ENCODE measurements at places on chromosomes 4 and X. TPM values are rescaled to one million over a fixed set of nuclear protein-coding genes. Genes with fewer than 3 reads are reported as not detected.
A peak's percentile ranks its signal among the peaks of the same experiment; 100 is the strongest.

Gene F11
- polyA plus RNA-seq: not detected

Gene ZNF330
- 18.8 TPM for polyA plus RNA-seq

DNA sequence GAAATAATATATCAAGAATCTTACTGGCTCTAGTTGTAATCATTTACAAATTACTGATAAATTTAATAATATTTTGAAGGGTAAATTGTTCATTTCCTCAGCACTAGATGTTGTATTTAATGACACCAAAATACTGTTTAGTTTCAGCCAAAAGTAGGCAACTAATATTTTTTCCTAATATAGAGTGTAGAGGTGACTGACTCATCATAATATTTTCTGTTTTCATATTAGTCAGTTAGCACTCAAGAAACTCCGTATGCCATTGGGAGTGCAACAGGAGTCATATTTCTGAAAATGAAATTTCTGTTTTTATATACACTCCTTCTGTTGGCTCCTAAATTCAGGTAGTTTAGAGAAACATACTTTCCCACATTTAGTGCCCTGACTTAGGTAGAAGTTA, 36.6 kb upstream of the PTPN13 start:
- DNase-seq: no peak
- H3K27me3 ChIP-seq: no peaks in the 10 kb centered on the region
- H3K36me3 ChIP-seq: no peaks in the 10 kb centered on the region
- no peak overlapping the region for H3K4me3 ChIP-seq

- H3K36me3 ChIP-seq: no peaks in the 10 kb centered on the region
- H3K4me1 ChIP-seq: no peaks in the 10 kb centered on the region
- H3K27me3 ChIP-seq: no peaks in the 10 kb centered on the region
- DNase-seq: no peak
- H3K4me3 ChIP-seq: no peak overlapping the region
Observed at GRCh38 chr4:35653451-35653850, 590.9 kb downstream of the ARAP2 start.

GRCh38 chrX:154549766-154550165, 2.3 kb downstream of the IKBKG start:
- H3K4me3 ChIP-seq: peak overlapping the region; percentile 49
- H3K27me3 ChIP-seq: no peaks in the 10 kb centered on the region
- H3K4me1 ChIP-seq: peaks cover 50% of the 10 kb centered on the region
- peaks cover 35% of the 10 kb centered on the region for H3K36me3 ChIP-seq
- DNase-seq: no peak

- peak overlapping the region; percentile 34 for H3K27ac ChIP-seq
- H3K4me1 ChIP-seq: peaks cover 8% of the 10 kb centered on the region
- no peaks in the 10 kb centered on the region for H3K36me3 ChIP-seq
- no peak overlapping the region for H3K4me3 ChIP-seq
- DNase-seq: no peak
- H3K27me3 ChIP-seq: no peaks in the 10 kb centered on the region
Observed at GRCh38 chrX:47091149-47091775, 13.0 kb downstream of the RGN start.

GRCh38 chr4:43607827-43608461, 715.4 kb downstream of the GRXCR1 start:
- no peaks in the 10 kb centered on the region for H3K4me1 ChIP-seq
- no peak for DNase-seq
- no peak overlapping the region for H3K4me3 ChIP-seq
- no peak overlapping the region for H3K27ac ChIP-seq
- H3K36me3 ChIP-seq: no peaks in the 10 kb centered on the region

Measured in naive thymus-derived CD8-positive, alpha-beta T cell (primary cell).